ENCODE measurements at places on chromosomes 3 and 15.

- no peak for DNase-seq
Observed at GRCh38 chr3:70990723-70991122, 592.8 kb downstream of the FOXP1 start.

GRCh38 chr3:4741404-4742307 is 237.6 kb upstream of the BHLHE40 start:
- peak; percentile 90 for DNase-seq

- no peak for DNase-seq
Observed at GRCh38 chr15:67064607-67065530, 533 bp upstream of the SMAD3 start.

- no peak for DNase-seq
Observed at GRCh38 chr3:50381383-50381782, 22.1 kb upstream of the TMEM115 start.

GRCh38 chr3:119175872-119176756 is 2.7 kb downstream of the UPK1B start:
- no peak for DNase-seq

DNA sequence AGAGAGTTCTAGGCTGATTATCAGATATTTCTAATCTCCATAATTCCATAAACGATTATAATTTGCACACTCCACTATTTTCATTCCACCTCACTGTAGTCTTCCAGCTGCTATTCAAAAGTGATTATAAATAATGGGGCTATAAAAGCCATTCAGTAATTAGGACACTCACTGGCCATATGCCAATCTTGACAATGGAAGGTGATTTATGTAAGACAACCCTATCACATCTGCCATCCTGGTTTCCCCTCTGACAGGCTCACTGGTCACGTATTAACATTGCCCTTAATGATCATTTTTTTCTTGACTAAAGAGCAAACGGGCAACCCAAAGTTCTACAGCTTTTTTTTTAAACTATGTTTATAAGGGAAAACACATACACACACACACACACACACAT is 402.4 kb downstream of the MAGI1 start:
- DNase-seq: no peak

Data from AG04450 (cell line).